ENCODE measurements at places on chromosomes 7 and 10. TPM values are rescaled to one million over a fixed set of nuclear protein-coding genes. Genes with fewer than 3 reads are reported as not detected.

GRCh38 chr7:114574384-114574783, 159.8 kb downstream of the FOXP2 start:
- no peak for DNase-seq

- DNase-seq: no peak
Observed at GRCh38 chr7:11035661-11036060, 62.0 kb downstream of the PHF14 start.

GRCh38 chr7:6015917-6016652, 7.0 kb downstream of the AIMP2 start:
- DNase-seq: no peak

DNA sequence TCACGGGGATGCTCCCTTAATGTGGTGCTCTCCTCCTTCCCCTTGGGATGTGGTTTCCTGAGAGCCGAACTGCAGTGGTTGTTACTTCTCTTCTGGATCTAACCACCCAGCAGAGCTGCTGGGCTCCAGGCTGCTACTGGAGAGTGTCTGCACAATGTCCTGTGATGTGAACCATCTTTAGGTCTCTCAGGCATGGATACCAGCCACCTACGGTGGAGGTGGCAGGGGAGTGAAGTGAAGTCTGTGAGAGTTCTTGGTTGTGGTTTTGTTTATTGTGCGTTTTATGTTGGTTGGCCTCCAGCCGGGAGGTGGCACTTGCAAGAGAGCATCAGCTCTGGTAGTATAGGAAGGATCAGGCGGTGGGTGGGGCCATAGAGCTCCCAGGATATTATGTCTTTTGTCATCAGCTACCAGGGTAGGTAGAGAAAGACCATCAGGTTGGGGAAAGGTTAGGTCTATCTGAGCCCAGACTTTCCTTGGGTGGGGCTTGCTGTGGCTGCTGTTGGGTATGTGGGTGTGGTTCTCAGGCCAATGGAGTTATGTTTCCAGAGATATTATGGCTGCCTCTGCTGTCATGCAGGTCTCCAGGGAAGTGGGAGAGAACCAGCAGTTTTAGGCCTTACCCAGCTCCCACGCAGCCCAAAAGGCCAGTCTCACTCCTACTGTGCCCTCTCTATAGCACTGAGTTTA, 87.9 kb downstream of the KIF20B start:
- DNase-seq: no peak

GRCh38 chr10:2456834-2457233, 610.5 kb upstream of the PFKP start:
- DNase-seq: no peak

DNA sequence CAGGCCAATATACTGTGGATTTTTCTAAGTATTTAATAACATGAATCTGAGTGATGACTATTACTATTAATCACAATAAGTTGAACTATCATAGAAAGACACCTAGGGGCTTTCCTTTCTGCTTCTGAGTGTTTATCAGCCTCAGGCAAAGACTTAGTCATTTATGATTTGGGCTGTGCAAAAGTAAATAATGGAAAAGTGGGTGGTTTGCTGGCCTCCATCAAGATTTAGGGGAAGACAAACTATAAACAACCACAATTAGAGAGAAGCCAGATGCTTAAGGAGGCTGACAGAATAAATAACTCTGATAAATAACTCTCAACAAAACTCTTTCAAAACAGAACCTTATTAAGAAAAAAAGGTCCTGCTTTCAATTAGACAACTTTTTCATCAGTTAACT, 64.7 kb downstream of the MACC1 start:
- DNase-seq: no peak

DNA sequence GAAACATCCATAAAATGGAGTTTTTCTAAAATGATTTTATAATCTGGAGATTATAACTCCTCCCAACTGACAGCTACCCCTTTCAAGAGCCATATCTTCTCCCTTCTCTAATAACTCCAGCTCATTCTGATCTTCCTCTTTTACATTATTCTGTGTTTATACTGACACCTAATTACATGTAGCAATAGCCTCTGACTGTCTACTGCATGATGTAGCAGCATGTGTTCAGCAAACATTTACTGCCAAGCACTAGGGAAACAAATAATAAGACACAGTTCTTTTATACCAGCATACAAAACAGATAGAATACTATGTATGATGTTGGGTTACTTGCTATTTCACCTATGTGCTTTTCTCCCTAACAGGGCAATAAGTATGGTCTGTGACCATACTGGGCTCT, 20.7 kb downstream of the RBM28 start:
- DNase-seq: no peak

- no peak for DNase-seq
Observed at GRCh38 chr7:108348913-108349312, 107.3 kb downstream of the NRCAM start.

Gene AKR1C3
- 1.5 TPM for total RNA-seq

Gene OR6V1
- not detected for total RNA-seq

Gene GHRHR
- total RNA-seq: not detected

Gene TMEM236
- total RNA-seq: 0.18 TPM

Gene CISD1
- total RNA-seq: 63.2 TPM

Gene CFAP70
- total RNA-seq: 1.2 TPM

Data from activated naive CD4-positive, alpha-beta T cell treated with anti-CD3 and anti-CD28 coated beads, Interleukin-2, amount 50 U/mL, for 72 hours (primary cell).